ENCODE measurements at places on chromosomes 12 and 14. TPM values are rescaled to one million over a fixed set of nuclear protein-coding genes. Genes with fewer than 3 reads are reported as not detected.

Gene GRIN2B
- total RNA-seq, result not detected

- no peak for DNase-seq
Observed at GRCh38 chr14:72089625-72090024, 157.4 kb downstream of the RGS6 start.

DNA sequence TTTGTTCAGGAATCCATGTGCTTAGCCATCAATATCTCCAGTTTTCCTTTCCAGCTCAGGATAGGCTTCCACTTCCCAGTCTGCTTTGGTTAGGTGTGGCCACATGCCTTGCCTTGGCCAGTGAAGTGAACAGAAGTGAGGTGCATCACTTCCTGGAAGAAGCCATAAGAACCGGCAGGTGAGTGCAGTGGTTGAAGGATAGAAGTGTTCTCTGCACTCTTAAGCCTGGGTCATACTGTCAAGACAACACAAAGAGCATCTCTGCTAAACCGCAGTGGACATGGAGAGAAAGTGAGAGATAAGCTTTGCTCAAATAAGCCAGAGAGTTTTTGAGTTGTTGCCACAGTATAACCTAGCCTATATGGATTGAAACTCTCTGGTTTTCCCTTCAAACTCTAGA is 11.4 kb downstream of the GNG2 start:
- no peak for DNase-seq

Gene KCNMB4
- 2.6 TPM for total RNA-seq

DNA sequence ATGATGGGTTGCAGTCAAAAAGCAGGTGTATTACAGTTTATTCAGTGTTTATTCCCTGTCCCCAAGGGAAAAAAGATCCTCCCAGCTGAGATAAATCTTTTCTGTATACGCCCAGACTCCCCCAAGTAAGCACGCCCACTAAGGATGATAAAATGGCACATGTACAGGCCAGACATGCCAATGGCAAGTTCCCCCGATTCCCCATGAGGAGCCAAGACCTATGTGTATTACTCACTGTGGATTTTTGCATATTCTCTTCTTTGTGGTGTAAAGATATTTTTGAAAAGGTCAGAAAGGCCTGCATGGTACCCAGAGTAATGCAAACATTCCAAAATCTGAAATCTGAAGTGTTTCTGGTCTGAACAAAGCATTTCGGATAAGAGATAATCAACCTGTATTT is 22.2 kb downstream of the NR2C1 start:
- DNase-seq, result no peak

Gene NTF3
- total RNA-seq, result not detected

Gene RNASE1
- total RNA-seq, result 5.6 TPM

- DNase-seq, result no peak
Observed at GRCh38 chr12:80456513-80456912, 12.5 kb downstream of the PTPRQ start.
